T-cell (primary cell): ENCODE measurements at places on chromosomes 12 and 14. TPM values are rescaled to one million over a fixed set of nuclear protein-coding genes. Genes with fewer than 3 reads are reported as not detected.

GRCh38 chr14:53062856-53063255 is 90.3 kb downstream of the DDHD1 start:
- DNase-seq, result no peak

DNA sequence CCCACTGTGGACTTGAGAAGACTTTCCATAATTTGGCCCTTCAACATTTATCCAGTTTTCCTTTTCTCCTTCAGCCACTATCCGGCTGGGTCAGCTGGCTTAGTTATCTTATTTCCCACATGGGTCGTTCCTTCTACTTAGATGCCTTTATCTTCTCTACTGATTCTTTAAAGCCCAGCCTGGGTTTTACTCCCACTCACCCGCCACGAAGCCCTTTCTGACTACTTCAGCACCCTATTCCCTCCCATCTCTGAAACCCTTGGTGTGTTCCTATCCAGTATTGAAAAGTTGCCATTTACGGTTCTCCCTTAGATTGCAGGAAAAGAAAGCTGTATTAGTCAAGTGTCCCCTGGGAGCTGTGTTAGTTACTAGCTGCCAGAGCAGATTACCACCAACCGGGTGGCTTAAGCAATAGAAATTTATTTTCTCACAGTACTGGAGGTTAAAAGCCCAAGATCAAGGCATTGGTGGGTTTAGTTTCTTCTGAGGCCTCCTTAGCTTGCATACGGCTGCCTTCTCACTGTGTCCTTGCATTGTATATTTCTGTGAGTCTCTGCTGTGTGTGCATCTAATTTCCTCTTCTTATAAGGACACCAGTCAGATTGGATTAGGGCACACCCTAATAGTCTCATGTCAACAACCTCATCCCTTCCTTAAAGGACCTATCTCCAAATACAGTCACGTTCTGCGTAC is 105.5 kb downstream of the GPATCH2L start:
- DNase-seq, result no peak

The GLT8D2 gene
- not detected for total RNA-seq

The OR6C65 gene
- not detected for total RNA-seq

The EML5 gene
- total RNA-seq, result 4.0 TPM
